NCI-H1048 (cell line): ENCODE measurements at places on chromosomes 6 and 20.

DNA sequence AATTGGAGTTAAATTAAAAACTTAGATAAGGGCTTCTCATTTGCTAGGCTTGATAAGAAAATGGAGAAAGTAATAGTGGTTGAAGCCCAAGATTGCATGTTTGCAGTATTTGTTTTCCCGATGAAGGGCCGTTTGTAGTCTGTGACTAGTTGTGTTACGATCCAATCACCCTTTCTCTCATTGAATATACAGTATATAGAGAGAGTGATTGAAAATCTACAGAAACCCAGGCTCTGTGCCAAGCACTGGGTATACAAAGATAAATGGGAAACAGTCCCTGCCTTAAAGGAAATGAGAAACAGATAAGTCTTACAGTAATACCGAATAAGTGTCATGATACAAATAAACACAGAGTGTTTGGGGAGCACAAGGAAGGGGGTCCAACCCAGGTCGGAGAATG lies 55.2 kb upstream of the CDKAL1 start:
- DNase-seq = no peak

- no peak for DNase-seq
Measured at GRCh38 chr20:37920270-37920669, 17.3 kb downstream of the VSTM2L start.

DNA sequence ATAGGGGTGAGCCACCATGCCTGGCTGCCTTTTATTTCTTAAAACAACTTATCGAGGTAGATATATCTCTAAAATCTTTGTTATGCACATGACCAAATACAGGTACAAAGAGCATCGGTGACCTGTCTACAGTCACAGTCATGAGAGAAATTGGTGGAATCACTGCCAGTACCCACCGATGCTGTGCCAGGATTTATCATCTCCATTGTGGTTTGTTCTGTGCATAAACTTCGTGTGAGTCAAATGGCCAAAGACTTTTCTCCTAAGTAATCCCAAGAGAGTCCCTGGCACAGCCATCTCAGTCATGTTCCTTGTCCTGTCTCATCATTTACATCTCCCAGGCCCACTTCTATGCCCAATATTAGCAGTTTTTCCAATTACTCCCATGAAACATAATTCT lies 9.0 kb downstream of the GSTA3 start:
- no peak for DNase-seq

- no peak for DNase-seq
Measured at GRCh38 chr20:35607003-35607735, 8.5 kb upstream of the SPAG4 start.

DNA sequence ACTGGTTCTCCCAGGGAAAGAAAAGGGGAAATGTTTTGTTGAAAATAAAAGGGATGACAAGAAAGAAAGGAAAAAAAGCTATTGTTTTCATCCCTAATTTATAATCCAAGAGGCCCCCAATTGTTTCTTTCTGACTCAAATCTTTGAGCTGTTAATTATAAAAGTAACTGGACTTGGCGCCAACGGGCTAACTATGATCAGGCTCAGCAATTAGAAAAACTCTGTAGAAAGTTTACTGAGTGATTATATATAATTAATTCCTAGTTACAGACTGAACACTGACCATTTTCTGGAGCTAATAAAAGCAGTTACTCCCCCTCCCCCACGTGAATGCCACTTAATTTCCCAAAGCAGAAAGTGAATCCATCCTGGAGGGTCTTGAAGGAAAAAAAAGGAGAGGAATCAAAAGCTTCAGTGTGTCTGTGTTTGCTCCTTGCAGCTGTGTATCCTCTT lies 3.2 kb downstream of the ZMYND8 start:
- no peak for DNase-seq

GRCh38 chr6:37493661-37493995 lies 6.1 kb downstream of the CCDC167 start:
- DNase-seq = no peak
